ENCODE measurements at places on chromosomes 7 and 10.

GRCh38 chr7:81175275-81175940 is 256.6 kb upstream of the SEMA3C start:
- DNase-seq: no peak

DNA sequence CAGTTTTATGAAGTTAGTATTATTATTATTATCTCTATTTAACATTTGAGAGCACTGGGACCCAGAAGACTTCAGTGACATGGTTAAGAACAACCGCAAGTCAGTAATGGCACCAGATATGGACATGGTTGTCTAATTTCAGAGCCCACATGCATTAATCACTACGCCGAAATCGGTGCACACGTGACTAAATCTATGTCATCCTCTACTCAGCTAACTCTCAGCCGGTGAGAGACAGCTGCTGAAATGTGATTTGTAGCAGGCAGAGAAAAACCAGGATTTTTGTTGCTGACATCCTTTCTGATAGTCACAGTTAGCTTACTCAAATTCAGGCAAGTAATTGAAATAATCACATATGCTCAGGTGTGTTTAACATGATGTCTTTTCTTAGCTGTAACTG is 127.7 kb downstream of the SPAG6 start:
- no peak for DNase-seq

DNA sequence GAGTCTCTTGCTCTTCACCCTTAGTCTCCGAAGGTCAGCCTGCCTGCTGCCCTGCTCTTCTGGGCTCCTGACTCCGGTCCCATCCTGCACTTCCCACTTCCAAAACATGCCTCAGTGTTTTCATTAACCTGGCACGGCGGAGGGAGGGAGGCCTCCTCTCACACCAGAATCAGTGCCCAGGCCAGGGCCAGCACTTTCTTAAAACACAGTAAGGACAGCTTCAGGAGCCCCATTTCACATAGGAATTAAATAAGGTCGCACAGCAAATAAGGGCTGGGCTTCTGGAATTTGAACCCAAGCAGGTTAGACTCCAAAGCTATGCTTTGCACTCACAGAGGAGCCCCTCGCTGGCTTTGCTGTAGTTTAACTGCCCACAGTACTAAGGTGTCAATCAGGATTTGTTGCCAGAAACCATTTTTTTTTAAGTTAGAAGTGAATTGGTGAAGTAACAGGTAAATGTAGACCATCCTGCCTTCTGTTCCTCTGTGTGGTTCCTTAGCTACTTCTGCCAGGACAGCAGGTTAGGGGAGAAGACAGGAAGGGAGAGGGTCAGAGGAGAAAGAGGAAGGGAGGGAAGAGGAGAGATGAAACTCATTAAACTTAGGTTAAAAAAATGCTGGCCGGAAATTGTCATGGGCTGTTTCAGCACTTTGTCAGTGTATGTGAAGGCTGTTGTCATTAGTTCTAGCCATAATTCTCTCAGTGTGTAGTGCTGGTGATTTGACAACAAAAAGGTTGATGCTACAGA is 1.1 kb downstream of the RASSF4 start:
- DNase-seq: no peak

- no peak for DNase-seq
These were observed 57.2 kb upstream of the STRIP2 start for GRCh38 chr7:129376778-129377700.

DNA sequence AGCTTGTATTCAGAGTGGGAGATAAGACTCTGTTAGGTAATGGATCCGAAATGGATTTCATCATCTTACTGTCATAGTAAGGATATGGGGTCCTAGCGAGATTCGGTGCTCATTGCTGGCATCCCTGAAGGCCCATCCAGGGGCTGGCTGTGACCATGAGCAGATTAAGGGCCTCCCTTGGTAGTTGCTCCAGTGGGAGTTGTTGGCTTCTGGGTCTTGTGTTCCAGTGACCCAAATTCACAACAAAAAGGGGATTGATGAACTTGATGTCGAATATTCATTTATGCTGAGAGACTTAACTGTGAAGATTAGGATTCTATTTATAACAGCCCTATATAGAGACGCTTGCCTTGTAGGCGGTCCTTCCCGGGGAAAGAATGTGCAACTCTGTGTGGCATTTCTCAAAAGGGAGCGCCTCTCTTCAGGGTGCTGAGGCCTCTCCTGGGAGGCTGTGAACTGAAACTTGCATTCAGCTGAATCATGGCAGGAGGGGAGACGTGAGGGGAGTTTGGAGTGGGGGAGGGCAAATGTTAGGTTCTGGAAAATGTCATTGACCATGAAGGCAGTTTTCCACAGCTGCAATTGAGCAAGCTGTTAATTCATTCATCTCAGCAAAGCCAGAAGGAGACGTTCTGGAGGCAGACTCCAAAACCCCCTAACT is 233.1 kb upstream of the FZD8 start:
- DNase-seq: no peak

GRCh38 chr7:86320341-86320740 is 323.4 kb upstream of the GRM3 start:
- no peak for DNase-seq

- peak; percentile 46 for DNase-seq
These were observed 829 bp downstream of the CHRM2 start for GRCh38 chr7:136869001-136869961.

GRCh38 chr7:12303495-12303894 is 92.4 kb downstream of the TMEM106B start:
- no peak for DNase-seq

DNA sequence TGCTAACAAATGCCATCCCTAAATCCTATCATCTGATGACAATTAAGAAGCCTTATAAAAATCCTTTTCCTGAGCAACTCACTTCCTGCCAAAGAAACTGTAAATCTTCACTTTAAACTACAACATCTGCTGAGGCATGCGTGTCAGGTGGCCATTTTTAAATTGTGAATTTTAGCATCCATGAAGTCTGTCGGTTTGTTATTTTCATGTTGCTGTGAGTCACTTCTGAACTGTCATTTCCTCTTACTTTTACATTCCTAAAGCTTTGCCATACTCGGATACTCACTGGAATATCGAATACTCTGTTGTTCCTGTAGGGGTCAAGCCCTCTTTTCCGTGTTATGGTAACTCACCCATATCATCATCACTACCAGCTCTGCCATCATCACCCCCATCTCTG is 34.3 kb upstream of the TMEM26 start:
- DNase-seq: no peak

GRCh38 chr7:78130446-78131215 is 332.1 kb downstream of the PHTF2 start:
- DNase-seq: no peak

DNA sequence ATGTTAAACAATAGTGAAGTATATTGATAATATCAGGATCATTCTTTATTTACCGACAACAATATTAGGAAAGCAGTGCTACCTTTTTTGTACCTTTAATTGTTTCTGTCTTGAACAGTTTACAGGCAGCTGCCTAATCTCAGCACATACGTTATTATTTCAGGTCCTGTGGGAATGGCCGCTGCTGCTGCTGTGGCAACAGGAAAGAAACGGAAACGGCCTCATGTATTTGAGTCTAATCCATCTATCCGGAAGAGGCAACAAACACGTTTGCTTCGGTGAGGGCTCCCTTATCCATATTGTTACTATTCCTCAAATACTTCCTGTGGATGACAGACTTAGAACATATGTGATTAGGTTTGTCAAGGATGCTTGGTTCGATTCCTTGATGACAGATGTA is 59.7 kb downstream of the NRF1 start:
- DNase-seq: no peak

DNA sequence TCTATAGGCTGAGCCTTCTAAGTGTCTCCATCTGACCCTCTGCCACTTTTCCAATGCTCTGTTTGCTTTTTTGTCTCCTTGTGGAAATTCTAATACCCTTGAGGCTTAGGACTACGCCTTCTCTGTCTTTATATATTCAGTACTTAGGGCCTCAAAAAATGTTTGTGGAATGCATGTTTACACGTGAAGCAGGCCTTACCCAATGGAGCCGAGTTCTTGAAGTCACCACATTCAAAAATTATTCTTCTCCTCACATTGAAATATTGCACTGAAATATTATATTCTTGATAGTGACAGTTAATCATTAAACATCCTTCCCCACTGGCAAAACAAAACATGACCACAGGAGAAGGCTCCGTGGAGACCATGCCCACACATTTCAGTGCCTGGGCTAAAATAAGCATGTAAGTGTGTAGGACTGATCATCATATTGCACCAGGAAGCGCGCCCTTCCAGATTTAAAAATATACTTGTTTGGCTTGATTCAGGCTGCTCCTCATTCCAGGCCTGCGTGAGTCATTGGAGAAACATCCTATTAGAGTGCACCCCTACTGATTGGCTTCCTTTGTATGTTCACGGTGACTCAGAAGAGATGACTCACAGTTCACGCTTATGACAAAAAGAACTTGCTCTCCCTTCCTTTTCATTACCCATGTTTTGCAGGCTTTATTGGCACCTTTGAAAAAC is 307.4 kb upstream of the AOAH start:
- no peak for DNase-seq

GRCh38 chr10:112564337-112564736 is 117.3 kb downstream of the VTI1A start:
- no peak for DNase-seq

- no peak for DNase-seq
These were observed 242.1 kb upstream of the TCERG1L start for GRCh38 chr10:131553581-131553980.

GRCh38 chr10:48551861-48552591 is 52.8 kb downstream of the ARHGAP22 start:
- DNase-seq: peak; percentile 85

- peak; percentile 87 for DNase-seq
These were observed at the start of gene COL13A1 for GRCh38 chr10:69801434-69802315. Gene COL13A1, plus strand, starts transcription at chr10:69801906. Its CDS starts 518 bp downstream, at chr10:69802424.

- no peak for DNase-seq
These were observed 105.1 kb upstream of the ANK3 start for GRCh38 chr10:60494774-60495173.

- DNase-seq: no peak
These were observed 483.1 kb upstream of the NRP1 start for GRCh38 chr10:33817605-33818004.

DNA sequence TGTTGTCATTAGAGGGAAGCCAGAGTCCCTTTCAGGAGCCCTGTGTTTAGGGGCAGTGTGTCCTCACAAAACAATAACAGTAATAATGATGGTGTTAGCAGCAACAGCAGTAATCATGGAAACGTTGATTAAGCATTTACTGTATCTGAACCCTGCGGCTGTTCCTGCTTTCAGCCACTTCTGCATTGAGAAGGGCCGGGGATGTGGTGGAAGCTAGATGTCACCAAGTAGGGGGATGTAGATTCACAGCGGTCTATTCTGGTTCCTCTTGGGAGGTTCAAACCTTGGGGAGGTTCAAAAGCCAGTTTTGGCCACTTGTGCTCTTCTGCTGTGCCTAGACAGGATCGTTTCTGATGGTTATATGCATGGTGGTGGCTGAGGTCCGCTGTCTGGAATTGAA is 44.8 kb downstream of the PRPF18 start:
- no peak for DNase-seq

- no peak for DNase-seq
These were observed 202.8 kb upstream of the MKLN1 start for GRCh38 chr7:131124867-131125266.

DNA sequence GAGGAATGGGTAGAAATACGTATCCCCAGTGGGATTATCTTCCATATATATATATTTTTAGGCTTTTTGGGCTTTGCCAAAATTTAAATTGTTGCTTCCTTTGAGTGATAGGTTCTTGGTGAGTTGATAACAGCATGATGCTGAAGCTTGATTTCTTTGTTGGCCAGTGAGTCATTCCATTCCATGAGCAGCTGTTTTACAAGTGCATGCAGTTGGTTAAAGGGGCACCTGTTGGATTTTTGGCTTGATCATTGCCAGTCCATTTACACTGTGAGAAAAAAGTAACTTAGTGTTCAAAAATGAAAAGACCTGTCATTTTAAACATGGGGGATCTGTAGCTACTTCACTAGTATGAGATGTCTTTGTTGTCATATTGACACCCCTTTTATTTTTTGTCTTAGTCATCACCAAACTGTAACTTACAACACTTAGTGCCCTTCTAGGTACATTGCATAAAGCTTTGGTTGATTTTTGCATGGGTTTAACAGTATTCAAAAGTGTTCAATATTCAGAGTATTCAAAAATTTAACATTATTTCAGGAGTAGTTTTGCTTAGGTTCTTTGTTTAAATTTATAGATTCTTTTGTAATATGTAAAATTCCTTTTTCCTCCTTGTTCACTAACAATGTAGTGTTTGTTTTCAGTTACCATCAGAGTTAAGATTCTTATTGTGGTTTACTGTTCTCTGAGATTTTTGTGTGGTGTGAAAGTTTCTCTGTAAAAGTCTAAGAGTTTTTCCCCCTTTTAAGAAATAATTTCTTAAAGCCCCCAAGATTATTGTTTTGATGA is 8.8 kb downstream of the AKAP9 start:
- DNase-seq: no peak

- no peak for DNase-seq
These were observed 10.6 kb downstream of the GLI3 start for GRCh38 chr7:42226354-42226941.

- DNase-seq: no peak
These were observed 21.7 kb upstream of the PFKP start for GRCh38 chr10:3045471-3046209.

- DNase-seq: no peak
These were observed 43.0 kb upstream of the COL1A2 start for GRCh38 chr7:94351703-94352102.

DNA sequence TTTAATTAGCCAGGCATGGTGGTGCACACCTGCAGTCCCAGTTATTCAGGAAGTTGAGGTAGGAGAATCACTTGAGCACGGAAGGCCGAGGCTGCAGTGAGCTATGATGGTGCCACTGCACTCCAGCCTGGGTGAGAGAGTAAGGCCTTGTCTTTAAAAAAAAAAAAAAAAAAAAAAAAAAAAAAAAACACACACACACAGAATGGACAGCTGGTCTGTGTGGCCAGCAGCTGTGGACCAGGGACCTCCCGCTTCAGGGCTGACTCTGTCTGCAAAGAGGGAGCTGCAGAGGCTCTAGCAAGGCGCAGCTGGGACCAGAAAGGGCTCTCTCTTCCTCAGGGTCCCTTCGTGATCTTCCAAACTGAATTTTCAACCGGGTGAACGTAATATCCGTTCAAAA is 53.6 kb upstream of the DNAAF5 start:
- no peak for DNase-seq

- DNase-seq: no peak
These were observed 3.0 kb downstream of the IRF5 start for GRCh38 chr7:128940494-128941322.

GRCh38 chr10:16777473-16778370 is 39.5 kb downstream of the RSU1 start:
- DNase-seq: peak; percentile 8

GRCh38 chr7:1536743-1537534 is 6.4 kb downstream of the MAFK start:
- no peak for DNase-seq

- DNase-seq: no peak
These were observed 281.1 kb upstream of the LRRN3 start for GRCh38 chr7:110809832-110810231.

DNA sequence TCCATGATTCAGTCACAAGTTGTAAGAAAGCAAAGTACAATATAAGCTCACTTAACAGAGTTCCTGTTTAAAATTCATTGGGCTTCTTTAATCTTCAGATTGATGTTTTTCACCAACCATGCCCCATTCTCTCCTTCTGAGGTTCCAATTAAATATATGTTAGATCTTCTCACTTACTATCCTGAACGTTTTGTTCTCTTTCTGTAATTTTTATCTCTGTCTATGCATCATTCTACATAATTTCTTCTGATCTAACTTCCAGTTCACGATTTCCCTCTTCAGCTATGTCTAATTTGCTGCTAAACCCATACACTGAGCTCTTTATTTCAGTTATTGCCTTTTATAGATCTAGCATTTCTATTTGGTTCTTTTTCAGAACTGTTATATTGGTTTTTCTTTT is 28.0 kb upstream of the SPOCK2 start:
- no peak for DNase-seq

Measured in WERI-Rb-1 (cell line).